ENCODE measurements at places on chromosomes 12 and 14.

- DNase-seq: no peak
These were observed 86.6 kb downstream of the KDM2B start for GRCh38 chr12:121494093-121494787.

DNA sequence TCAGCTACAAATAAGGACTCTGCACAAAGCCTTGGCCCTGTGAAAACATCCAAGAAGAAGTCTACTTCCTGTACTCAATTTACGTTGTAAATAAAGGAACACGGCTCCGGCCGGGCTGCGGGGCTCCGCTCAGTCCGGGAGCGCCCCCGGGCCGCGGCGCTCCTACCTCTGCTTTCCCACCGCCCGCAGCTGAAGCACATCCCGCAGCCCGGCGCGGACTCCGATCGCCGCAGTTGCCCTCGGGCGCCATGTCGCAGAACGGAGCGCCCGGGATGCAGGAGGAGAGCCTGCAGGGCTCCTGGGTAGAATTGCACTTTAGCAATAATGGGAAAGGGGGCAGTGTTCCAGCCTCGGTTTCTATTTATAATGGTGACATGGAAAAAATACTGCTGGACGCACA is 502.3 kb upstream of the FOXG1 start:
- no peak for DNase-seq

- no peak for DNase-seq
These were observed 5.0 kb upstream of the ALDH2 start for GRCh38 chr12:111761706-111762105.

DNA sequence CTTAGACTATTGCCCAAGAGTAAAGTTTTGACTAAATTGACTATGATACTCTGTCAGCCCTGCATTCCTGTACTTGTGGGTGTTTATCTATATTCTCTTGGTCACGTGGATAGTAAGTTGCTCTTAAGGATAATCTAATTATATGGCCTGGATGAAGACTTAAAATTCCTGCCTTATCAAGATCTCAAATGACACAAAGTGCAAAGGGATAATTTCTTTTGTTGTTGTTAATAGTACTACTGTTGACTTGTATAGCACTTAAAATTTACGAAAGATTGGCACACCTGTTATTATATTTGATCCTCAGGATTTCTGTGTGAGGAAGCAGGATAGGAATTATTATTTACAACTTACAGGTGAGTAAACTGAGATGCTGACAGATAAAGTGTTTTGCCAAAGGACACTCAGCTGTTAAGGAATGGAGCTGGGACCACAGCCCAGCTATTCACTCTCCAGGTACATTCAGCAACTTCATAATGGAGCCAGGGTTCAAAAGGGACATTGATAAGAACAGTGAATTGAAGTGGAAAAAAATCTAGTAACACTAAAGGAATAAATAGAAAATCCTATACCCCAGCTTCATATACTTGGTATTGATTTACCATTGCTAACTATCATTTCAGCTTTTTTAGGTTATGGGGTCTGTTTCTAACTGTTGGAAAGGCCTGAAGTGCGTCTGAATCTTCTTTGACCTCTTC is 53.4 kb upstream of the EVL start:
- no peak for DNase-seq

GRCh38 chr14:68198713-68199495 is 379.3 kb downstream of the RAD51B start:
- DNase-seq: no peak

Data from NCI-H2107 (cell line).